ENCODE measurements at places on chromosomes 3 and 15. TPM values are rescaled to one million over a fixed set of nuclear protein-coding genes. Genes with fewer than 3 reads are reported as not detected.
A peak's percentile ranks its signal among the peaks of the same experiment; 100 is the strongest.

DNA sequence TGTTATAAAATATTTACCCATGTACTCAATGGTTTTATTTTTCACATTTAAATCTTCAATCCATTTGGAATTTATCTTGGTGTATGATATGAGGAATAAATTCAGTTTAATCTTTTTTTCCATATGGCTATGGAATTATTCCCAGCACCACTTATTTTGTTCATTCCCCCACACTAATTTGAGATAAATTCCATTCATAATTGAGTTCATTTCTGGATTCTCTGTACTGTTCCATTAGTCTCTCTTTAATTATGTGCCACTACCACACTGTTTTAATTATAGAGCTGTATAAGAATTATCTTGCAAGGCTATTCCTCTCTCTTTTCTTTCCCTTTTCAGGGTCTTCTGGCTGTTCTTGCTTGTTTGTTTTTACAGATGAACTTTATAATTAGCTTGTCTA lies 34.6 kb downstream of the PDE8A start:
- no peak for DNase-seq

- no peak for DNase-seq
These were observed 9.3 kb downstream of the GRAMD1C start for GRCh38 chr3:113847664-113848461.

The RASL12 gene
- 14.1 TPM for polyA plus RNA-seq

DNA sequence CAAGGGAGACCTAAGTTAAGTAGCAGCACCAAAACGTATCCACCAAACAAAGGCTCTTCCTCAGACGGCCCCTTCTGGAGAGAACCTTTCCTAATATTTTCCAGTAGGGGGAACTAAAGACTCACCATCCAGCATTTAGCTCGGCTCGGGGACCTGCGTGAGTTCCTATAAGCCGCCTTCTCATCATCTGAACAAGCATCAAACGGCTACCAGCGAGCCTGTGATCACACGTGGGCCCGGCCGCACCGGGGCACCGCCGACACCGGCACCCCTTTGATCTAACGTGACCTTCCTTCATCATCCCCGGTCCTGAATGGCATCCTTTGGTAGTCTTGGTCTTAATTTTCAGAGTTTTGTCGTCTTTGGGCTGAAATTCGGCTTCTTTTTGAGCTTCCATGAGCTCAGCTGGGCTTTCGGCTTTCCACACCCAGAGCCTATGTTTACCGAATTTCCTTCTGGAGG lies 1.4 kb upstream of the ROBO2 start:
- DNase-seq: peak; percentile 81

The GOLGA6L4 gene
- 7.4 TPM for polyA plus RNA-seq

- DNase-seq: no peak
These were observed 20.5 kb downstream of the NUP210 start for GRCh38 chr3:13399603-13400002.

GRCh38 chr15:22887157-22887951 lies 48.9 kb downstream of the NIPA2 start:
- DNase-seq: peak; percentile 15

The CYP8B1 gene
- 0.05 TPM for polyA plus RNA-seq

The TMEM212 gene
- polyA plus RNA-seq: 0.15 TPM

DNA sequence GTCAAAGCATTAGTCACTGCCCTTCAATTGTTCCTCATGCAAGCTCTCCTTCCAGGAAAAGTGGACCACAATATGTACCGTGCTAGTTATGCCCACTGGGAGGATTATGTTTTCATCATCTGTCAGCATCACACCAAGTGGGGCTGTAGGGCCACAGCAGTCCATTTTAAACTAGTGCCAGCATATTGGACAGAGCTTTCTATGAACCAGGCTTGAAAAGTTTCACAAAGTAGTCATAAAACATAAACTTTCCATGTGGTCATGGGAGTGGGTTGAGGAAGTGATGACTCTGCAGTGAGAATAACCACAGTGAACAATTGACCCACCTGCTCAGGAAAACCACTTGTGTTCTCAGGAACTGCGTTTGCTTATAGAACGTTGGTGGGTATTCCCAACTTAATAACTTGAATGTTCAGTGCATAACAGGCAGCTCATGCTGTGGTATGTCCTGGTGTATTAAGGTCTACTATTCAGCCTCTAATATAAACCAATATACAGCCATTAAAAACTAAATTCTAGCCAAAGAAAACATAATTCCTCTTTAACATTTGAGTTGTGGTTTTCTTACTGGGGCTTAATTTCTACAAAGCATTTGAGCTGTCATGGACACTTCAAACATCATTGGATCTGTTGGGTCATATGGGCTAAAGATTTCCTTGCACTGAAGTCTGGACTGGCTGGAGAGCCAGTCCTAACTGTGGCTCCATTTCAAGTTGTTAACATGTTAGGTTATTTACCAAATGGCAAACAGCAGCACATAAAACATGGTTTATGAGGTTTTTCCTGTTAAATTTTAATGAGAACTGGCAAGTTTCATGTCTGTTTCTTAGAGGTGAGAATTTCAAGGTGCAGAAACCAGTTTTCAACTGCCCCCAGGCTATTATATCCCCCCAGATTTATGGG lies 274.1 kb downstream of the OTOL1 start:
- no peak for DNase-seq

GRCh38 chr3:74315291-74315690 lies 299.2 kb downstream of the CNTN3 start:
- DNase-seq: no peak

- no peak for DNase-seq
These were observed 231.1 kb downstream of the CTNNB1 start for GRCh38 chr3:41430391-41430790.

GRCh38 chr15:67026610-67026967 lies 38.8 kb upstream of the SMAD3 start:
- no peak for DNase-seq

The DUOX1 gene
- polyA plus RNA-seq: 1.8 TPM

The THRB gene
- 1.3 TPM for polyA plus RNA-seq

GRCh38 chr15:76954744-76955143 lies 23.2 kb downstream of the RCN2 start:
- no peak for DNase-seq

GRCh38 chr3:113607219-113607596 lies 74.9 kb downstream of the SIDT1 start:
- DNase-seq: no peak

- no peak for DNase-seq
These were observed 17.0 kb upstream of the SLC9A9 start for GRCh38 chr3:143865302-143865701.

- no peak for DNase-seq
These were observed 37.6 kb downstream of the AAGAB start for GRCh38 chr15:67216859-67217258.

- DNase-seq: no peak
These were observed 134.3 kb downstream of the NSMCE3 start for GRCh38 chr15:29135309-29135657.

The NPHP3 gene
- 36.1 TPM for polyA plus RNA-seq

GRCh38 chr15:27087651-27088583 lies 116.9 kb downstream of the GABRG3 start:
- no peak for DNase-seq

DNA sequence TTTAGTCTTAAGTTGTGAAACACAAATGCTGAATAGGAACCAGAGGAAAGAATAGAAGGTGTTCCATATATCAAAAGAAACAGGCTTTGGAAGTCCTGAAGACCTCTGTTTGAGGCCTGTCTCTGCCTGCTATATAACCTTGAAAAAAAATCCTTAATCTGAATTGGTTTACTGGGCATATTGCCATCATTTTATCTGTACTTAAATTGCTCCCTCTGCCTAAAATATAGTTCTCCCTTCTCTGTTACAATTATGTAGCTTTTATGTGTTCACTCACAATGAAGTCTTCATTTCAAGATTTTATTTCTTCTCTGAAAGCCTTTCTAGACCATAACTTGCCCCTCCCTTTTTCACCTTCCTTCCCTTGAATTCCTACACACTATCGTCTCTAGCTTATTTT lies 21.2 kb downstream of the ARL13B start:
- no peak for DNase-seq

DNA sequence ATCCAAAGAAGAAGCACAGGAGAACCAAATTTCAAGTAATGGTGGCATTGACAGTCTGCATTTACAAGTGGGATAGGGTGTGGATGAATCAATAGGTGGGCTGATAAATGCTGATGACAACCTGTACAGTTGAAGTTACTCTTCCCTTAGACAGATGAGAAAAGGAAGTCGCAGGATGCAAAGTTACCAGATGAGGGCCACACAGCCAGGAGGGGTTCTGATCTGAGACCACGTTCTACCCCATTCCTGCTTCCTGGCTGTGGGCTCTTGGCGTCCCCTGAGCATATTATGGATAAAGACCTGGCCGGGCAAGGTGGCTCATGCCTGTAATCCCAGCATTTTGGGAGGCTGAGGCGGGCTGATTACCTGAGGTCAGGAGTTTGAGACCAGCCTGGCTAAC lies 104.6 kb downstream of the EOMES start:
- no peak for DNase-seq
